ENCODE measurements at places on chromosomes 4 and X.

DNA sequence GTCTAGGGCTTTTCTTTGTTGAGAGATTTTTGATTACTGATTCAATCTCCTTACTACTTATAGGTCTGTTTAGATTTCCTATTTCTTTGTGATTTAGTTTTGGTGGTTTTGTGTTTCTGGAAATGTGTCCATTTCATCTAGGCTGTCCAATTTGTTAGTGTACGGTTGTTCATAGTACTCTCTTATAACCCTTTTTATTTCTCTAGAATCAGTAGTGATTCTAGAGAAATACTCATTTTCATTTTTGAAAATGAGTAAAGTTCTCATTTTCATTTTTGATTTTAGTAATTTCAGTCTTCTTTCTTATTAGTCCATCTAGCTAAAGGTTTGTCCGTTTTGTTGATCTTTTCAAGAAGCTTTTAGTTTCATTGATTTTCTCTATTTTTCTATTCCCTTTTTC, 7.5 kb downstream of the IL13RA1 start:
- DNase-seq, result no peak

DNA sequence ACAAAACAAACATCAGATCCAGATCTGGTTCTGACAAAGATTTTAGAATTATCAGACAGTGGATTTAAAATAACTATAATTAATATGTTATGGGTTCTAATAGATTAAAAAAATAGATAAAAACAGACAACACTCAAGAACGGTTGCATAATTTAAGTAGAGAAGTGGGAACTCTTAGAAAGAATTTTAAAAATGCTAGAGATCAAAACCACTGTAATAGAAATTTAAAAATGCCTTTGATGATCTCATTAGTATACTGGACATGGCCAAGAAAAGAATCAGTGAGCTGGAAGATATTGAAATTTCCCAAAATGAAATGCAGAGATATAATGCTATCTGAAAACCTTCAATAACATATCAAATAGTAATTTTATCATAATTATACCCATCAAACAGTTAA, 28.3 kb upstream of the DYNLT3 start:
- no peak for DNase-seq

DNA sequence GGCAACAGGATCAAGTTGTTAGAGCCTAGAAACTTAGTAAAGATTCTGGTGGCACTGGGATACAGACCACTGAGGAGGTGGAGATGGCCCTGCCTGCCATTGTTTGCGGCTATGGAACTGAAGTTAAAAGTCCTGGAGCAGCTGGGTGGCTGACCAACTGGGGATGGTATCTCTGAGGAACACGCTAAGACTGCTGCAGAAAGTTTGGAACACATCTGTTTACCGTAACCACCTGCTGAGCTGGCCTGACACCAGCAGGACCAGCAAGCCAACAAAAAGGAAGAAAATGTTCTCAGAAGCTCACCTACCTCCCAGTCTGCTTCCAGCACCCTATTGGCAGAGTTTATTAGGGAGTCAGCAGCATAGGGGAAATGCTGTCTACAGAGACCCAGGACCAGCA, 17.4 kb upstream of the PACRGL start:
- no peak for DNase-seq

DNA sequence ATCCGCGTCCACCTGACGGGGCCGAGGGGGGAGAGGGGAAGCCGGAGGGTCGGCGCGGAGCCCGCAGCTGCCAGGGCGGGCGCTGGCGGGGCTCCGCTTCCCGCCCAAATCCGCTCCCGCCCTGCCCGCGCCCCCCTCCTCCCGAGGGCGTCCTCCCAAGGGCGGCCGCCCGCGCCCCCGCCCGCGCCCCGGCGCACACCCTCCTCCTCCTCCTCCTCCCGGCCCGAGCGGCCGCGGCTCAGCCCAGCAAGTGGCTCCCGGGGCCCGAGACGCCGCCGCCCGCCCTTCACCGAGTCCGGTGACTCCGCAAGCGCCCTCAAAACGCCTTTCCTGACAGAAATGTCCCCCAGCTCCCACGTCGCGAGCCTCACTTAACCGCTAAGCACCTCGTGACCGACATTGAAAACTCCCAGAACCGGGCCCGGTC, 487 bp downstream of the HMGB2 start:
- peak; percentile 39 for DNase-seq

GRCh38 chr4:55183926-55184599, 58.7 kb upstream of the KDR start:
- DNase-seq, result no peak

DNA sequence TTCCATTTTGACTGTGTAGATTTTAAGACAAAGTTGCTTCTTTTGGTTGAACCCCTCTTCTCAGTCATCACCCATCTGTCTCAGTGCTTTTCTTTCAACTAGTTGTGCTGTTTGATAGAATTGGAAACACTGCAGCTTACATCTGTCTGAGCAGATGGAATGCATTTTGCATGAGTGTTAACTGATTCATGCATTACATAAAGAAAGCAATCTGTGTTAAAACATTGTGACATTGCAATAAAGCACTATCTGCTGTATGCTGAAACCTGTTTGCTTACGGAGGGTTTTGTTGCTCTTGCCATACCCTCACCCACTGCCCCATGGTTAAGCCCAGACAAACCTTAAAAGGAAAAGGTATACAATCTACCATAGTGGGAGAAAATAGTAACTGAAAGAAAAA, 47.4 kb downstream of the NRK start:
- DNase-seq, result no peak

- no peak for DNase-seq
Observed at GRCh38 chr4:4734425-4734824, 125.0 kb upstream of the MSX1 start.

GRCh38 chrX:153873282-153874084, 12.5 kb downstream of the L1CAM start:
- DNase-seq, result no peak

- DNase-seq, result no peak
Observed at GRCh38 chrX:6052111-6052745, 176.4 kb downstream of the NLGN4X start.

DNA sequence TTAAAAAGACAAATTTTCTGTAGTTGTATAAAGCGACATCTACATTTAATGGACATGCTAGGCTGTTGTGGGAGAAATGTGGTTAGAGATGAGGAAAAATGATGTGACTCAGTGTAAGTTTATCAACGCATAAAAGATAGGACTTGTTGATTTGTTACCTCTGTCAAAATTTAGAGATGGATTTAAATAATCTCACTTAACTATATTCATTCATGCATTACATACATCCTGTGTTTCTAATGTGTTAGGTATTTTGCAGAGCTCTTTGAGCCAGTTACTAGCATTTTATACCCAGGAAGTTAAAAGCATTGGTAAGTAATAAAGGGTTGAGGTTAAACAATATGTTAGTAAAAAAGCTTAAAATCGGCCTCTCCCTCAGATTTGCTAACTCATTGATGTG, 34.3 kb downstream of the METAP1 start:
- DNase-seq, result no peak

- DNase-seq, result no peak
Observed at GRCh38 chr4:148345509-148345908, 96.7 kb downstream of the NR3C2 start.

DNA sequence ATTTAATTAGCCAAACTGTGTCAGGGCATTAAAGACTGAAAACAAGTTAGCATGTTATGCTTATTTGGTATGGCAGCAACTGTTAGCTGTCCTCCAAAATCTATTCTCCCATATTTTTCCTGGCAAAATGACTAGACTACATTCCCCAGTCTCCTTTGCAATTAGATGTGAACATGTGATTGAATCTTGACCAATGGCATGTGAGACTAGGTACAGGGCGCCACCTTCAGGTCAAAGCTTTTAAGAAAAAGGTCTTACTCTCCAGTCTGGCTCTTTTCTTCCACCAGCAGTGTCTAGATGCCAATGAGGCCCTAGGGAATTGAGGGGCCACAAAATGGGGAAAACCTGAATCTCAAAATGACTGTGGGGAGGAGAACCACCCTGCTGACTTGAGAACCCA, 408.2 kb downstream of the SMARCA1 start:
- no peak for DNase-seq

- no peak for DNase-seq
Observed at GRCh38 chrX:17977696-17978095, 116.6 kb upstream of the RAI2 start.

GRCh38 chr4:128906581-128906980, 97.1 kb downstream of the JADE1 start:
- DNase-seq, result no peak

GRCh38 chrX:39726771-39727170, 371.0 kb downstream of the BCOR start:
- DNase-seq, result no peak

GRCh38 chrX:154793084-154793795, 12.0 kb downstream of the MPP1 start:
- no peak for DNase-seq

DNA sequence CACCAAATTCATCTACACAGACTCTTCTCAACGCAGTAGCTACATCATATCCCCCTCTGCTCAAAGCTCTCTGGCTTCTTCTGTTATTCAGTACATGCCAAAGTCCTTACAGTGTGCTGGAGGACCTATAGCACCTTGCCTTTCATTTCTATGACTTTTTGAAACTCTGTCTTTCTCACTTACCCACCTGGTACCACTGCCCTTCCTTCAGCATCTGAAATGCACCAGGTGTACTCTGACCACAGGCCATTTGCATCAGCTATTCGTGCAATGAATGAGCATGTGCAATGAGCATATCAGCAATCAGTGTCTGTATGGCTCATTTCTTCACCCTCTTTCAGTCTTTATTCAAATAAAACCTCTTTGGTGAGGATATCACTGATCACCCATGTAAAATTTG, 399.9 kb downstream of the RAB28 start:
- DNase-seq, result no peak

GRCh38 chr4:82889287-82889686, 1.7 kb downstream of the SEC31A start:
- no peak for DNase-seq
